ENCODE measurements at places on chromosomes 1 and 21. TPM values are rescaled to one million over a fixed set of nuclear protein-coding genes. Genes with fewer than 3 reads are reported as not detected.

- no peak within 1 kb of the TSS for H3K4me3 ChIP-seq
- H3K36me3 ChIP-seq = no peaks in the 10 kb centered on the region
- H3K4me1 ChIP-seq = no peaks in the 10 kb centered on the region
- H3K27me3 ChIP-seq = no peaks in the 10 kb centered on the region
Observed at GRCh38 chr1:206023695-206024094, at the start of gene CTSE. Gene CTSE (minus strand): TSS chr1:206023895. CDS start chr1:206023791, 104 bp downstream.

Gene TGFB2
- total RNA-seq = 4.4 TPM

Gene PRAMEF18
- total RNA-seq = not detected

- no peaks in the 10 kb centered on the region for H3K4me1 ChIP-seq
- no peak overlapping the region for H3K27ac ChIP-seq
- no peaks in the 10 kb centered on the region for H3K36me3 ChIP-seq
- no peak overlapping the region for H3K4me3 ChIP-seq
- DNase-seq = no peak
Observed at GRCh38 chr1:118042501-118042900, 113.0 kb downstream of the WDR3 start.

DNA sequence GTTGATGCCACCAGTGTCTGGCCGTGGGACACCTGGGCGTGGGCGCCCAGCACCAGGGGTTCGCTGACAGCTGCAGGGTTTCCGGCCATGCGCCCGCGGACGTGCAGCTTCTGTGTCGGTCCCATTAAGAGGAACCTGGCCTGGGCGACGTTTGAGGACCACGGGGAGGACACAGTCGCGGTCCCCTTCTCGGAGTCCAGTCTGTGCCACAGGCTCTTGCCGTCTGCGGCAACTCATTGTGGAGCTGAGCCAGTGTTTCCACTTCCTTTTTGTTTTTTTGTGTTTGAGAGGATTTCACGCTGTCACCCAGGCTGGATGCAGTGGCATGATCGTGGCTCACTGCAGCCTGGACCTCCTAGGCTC lies 1.6 kb upstream of the C1orf159 start:
- H3K4me1 ChIP-seq = peaks cover 6% of the 10 kb centered on the region
- H3K4me3 ChIP-seq = no peak overlapping the region
- DNase-seq = no peak
- peaks cover 4% of the 10 kb centered on the region for H3K27me3 ChIP-seq

- H3K27ac ChIP-seq = peak overlapping the region; percentile 100
- H3K36me3 ChIP-seq = no peaks in the 10 kb centered on the region
- peak overlapping the region; percentile 93 for H3K4me3 ChIP-seq
- H3K4me1 ChIP-seq = no peaks in the 10 kb centered on the region
- peak; percentile 41 for DNase-seq
Observed at GRCh38 chr1:41240781-41241353, 1.2 kb downstream of the SCMH1 start.

Gene SYNC
- 6.0 TPM for total RNA-seq

GRCh38 chr1:113456967-113457366 lies 66.7 kb downstream of the MAGI3 start:
- no peaks in the 10 kb centered on the region for H3K27me3 ChIP-seq
- H3K27ac ChIP-seq = no peak overlapping the region
- no peaks in the 10 kb centered on the region for H3K36me3 ChIP-seq
- no peak for DNase-seq
- peaks cover 4% of the 10 kb centered on the region for H3K4me1 ChIP-seq

- H3K27me3 ChIP-seq = no peaks in the 10 kb centered on the region
- no peak overlapping the region for H3K27ac ChIP-seq
- H3K36me3 ChIP-seq = no peaks in the 10 kb centered on the region
- no peaks in the 10 kb centered on the region for H3K4me1 ChIP-seq
- no peak overlapping the region for H3K4me3 ChIP-seq
- no peak for DNase-seq
Observed at GRCh38 chr1:225458222-225458631, 30.4 kb upstream of the LBR start.

DNA sequence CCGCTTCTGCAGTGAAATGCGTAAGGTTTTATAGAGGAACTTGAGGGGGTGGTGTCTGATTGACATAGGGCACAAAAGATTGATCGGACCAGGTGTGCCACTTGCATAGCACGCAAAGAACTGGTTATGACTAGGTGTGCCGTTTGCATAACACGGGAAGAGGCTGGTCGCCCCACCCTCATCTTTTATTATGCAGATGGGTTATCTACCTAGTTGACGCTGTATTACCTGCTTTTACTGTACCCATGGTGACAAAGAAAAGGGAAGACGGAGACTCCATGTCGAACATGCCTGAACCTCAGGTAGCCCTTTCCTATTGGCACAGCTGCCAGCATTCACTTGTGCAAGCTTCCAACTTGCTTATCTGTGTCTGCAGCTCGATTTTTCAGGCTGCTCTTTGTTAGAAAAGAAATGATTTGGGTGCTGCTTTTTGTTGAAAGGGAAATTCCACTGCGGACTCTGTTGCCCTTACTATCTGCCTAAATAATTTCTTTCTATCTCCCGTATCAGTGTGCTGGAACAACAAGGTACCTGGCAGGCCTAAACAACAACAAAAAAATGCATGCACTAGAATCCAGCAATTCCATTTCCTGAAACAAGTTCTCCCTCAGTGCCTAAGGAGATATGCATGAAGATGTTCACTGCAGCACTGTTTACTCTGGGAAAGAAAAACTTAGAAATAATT lies 194.4 kb upstream of the KAZN start:
- no peak overlapping the region for H3K4me3 ChIP-seq
- H3K36me3 ChIP-seq = no peaks in the 10 kb centered on the region
- no peaks in the 10 kb centered on the region for H3K27me3 ChIP-seq

- peaks cover 3% of the 10 kb centered on the region for H3K36me3 ChIP-seq
- no peak for DNase-seq
- H3K27ac ChIP-seq = no peak overlapping the region
- no peaks in the 10 kb centered on the region for H3K4me1 ChIP-seq
Observed at GRCh38 chr21:45204395-45204794, 83.3 kb downstream of the POFUT2 start.

Gene UBE2U
- not detected for total RNA-seq

Gene SELE
- total RNA-seq = 4.5 TPM

GRCh38 chr1:180970333-180971079 lies 52.2 kb downstream of the STX6 start:
- no peak overlapping the region for H3K4me3 ChIP-seq
- H3K27me3 ChIP-seq = no peaks in the 10 kb centered on the region
- H3K36me3 ChIP-seq = peaks cover 2% of the 10 kb centered on the region
- DNase-seq = no peak

- peaks cover 34% of the 10 kb centered on the region for H3K36me3 ChIP-seq
- no peak overlapping the region for H3K4me3 ChIP-seq
- H3K27ac ChIP-seq = no peak overlapping the region
- peaks cover 9% of the 10 kb centered on the region for H3K4me1 ChIP-seq
Observed at GRCh38 chr1:161121834-161122233, 3.9 kb downstream of the NIT1 start.

Gene OVAAL
- total RNA-seq = 0.17 TPM

GRCh38 chr1:236750928-236751327 lies 44.2 kb upstream of the MTR start:
- H3K36me3 ChIP-seq = no peaks in the 10 kb centered on the region
- no peaks in the 10 kb centered on the region for H3K27me3 ChIP-seq
- no peak overlapping the region for H3K4me3 ChIP-seq
- no peaks in the 10 kb centered on the region for H3K4me1 ChIP-seq

DNA sequence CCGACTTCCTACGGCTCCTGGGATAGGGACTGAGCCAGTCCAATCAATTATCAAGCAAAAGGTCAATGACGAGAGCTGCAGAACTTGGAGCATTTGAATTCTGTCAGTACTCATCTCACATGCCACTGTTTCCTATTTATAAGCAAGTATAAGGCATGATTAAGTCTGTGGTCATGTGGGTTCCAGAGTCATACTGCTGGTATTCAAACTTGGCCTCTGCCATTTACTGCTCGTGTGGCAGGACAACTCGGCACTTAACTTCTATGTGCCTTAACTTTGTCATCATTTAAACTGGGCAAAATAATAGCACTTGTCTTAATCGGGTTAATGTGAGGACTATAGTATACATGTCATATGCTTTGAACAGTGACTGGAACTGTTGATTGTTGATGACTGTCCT lies 44.9 kb upstream of the TNFSF18 start:
- DNase-seq = no peak
- no peaks in the 10 kb centered on the region for H3K27me3 ChIP-seq
- H3K27ac ChIP-seq = no peak overlapping the region
- H3K36me3 ChIP-seq = no peaks in the 10 kb centered on the region
- no peak overlapping the region for H3K4me3 ChIP-seq

DNA sequence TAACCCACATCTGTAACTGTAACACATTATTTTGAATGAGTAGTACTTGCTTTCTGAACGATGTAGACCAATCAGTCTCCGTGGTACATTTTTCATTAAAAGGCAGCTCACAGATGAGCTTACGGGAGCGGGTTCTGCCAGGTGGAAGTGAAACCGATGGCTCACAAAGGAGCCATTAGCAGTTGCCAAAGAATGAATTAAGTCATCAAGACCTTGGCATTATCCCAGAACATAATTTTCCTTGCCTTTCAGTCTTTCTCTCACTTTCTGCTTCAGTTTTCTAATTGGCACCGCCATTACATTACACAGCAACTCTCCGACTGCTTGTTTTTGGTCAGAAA lies 33.5 kb upstream of the UTS2 start:
- H3K4me3 ChIP-seq = no peak overlapping the region
- no peaks in the 10 kb centered on the region for H3K27me3 ChIP-seq

DNA sequence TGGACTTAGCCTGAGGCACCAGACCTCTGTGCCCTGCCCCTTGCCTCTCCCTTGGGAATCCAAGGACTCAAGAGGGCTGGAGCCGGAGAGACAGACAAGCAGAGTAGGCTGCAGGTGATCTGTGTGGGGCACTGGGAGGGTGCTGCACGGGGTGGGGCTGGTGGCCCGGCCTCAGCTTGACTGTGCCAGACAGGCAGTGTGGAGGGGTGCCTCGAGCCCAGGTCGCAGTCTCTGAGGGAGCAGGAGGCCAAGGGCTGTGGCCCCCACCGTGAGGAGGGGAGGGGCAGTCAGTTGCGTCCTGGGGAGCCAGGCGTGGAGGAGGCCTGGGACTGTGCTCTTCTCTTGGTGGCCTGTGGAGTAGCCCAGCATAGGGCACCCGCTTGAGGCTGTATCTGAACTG lies 4.0 kb downstream of the GABRD start:
- H3K4me1 ChIP-seq = peaks cover 34% of the 10 kb centered on the region
- peaks cover 3% of the 10 kb centered on the region for H3K27me3 ChIP-seq
- DNase-seq = no peak

Gene NR5A2
- 8.5 TPM for total RNA-seq

DNA sequence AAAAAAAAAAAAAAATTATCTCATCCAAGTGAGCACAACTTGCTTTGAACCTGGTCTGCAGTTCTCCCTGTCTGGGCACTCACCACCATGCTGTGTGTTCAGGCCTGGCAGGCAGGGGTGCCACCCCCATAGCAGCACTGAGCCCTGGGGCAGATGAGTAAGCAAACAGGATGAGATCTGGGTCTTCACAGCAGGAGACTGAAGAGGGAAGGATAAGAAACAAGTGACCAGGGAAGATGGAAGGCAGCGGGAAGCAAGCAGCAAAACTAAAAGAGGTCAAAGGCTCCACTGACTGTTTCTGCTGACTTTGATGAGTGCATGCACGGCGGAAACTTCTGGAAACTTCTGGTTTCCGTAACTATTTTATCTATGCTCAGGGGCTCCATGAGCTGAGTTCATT lies 133.5 kb upstream of the SOD1 start:
- H3K4me1 ChIP-seq = peaks cover 13% of the 10 kb centered on the region
- no peak overlapping the region for H3K4me3 ChIP-seq
- H3K27me3 ChIP-seq = no peaks in the 10 kb centered on the region
- no peak for DNase-seq

DNA sequence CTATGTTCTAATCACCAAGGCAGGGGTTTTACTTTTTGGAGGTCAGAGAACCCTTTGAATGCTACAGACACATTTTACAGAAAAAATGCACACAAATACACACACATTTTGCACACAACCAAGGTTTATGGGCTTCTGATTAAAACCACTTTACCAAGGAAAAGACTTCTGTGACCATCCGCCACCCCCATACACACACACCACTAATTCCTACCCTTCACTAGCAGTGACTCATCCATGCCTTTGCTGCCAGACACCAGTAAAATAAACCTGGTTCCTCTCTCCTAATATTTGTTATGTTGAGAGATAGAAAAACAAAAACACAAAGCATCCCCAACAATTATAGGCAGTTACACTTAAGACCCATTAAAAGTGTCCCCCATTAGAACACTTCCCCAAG lies 12.9 kb downstream of the PIGM start:
- DNase-seq = no peak
- peaks cover 6% of the 10 kb centered on the region for H3K4me1 ChIP-seq
- H3K36me3 ChIP-seq = no peaks in the 10 kb centered on the region
- no peak overlapping the region for H3K27ac ChIP-seq

Gene TMOD4
- 0.83 TPM for total RNA-seq

DNA sequence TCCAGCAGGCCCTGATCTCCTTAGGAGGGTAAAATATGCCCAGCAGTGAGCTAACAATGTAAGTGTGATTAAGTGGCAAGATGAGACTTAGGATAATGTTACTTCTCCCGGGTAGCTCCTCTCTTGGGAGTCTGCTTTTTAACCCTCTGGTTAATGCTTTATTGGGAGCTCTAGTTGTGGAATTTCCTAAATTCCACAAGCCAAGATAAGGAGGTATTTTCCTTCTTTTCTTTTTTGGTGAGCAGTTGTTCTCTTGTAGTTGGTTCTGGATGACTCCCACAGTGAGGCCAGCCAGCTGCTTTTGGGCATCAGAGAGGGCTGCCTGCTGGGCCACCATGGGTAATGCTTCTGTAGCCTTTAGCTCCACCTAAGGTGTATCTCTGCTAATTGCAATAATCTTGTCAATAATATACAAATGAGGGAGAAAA lies 19.3 kb downstream of the C1orf52 start:
- no peak for DNase-seq
- no peak overlapping the region for H3K4me3 ChIP-seq
- H3K27ac ChIP-seq = peak overlapping the region; percentile 62
- no peaks in the 10 kb centered on the region for H3K36me3 ChIP-seq

GRCh38 chr1:116506132-116507004 lies 64.5 kb downstream of the CD58 start:
- no peak overlapping the region for H3K27ac ChIP-seq
- no peak overlapping the region for H3K4me3 ChIP-seq
- no peak for DNase-seq
- no peaks in the 10 kb centered on the region for H3K36me3 ChIP-seq
- H3K27me3 ChIP-seq = no peaks in the 10 kb centered on the region

GRCh38 chr1:180301135-180301742 lies 71.2 kb downstream of the LHX4 start:
- no peak for DNase-seq
- no peak overlapping the region for H3K27ac ChIP-seq
- H3K27me3 ChIP-seq = no peaks in the 10 kb centered on the region
- H3K36me3 ChIP-seq = no peaks in the 10 kb centered on the region

Gene PTPN14
- 26.0 TPM for total RNA-seq

Measured in lung (tissue), 17 donors.